Cortex of kidney (tissue), 1 donor: ENCODE measurements at places on chromosomes 5 and 9.

DNA sequence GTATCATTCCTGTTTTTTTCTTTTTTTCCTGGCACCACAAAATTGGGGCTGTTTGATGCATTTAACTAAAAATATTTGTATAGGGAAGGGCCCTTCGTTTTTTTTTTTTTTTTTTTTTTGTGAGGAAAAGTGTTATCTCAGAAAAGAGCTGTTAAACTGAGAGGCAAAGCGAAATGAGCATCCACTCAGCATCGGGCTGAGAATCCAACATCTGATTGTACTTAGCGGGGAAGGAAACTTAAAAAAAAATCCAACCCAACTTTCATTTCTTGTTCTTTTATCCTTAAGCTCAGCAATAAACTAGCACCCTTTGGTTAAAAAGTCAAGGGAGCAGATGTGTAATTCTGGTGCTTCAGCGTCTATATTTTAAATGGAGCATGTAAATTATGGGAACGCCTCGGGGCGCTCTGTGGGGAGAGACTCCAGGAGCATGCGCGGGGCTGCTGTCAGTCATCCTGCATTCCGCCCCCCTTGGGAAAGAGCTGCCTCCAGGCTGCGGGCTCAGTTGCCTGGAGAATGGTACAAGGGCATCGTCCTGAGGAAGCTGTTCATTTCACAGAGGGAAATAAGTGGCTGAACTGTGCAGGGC is 33.3 kb downstream of the DMRT2 start:
- DNase-seq, result no peak

DNA sequence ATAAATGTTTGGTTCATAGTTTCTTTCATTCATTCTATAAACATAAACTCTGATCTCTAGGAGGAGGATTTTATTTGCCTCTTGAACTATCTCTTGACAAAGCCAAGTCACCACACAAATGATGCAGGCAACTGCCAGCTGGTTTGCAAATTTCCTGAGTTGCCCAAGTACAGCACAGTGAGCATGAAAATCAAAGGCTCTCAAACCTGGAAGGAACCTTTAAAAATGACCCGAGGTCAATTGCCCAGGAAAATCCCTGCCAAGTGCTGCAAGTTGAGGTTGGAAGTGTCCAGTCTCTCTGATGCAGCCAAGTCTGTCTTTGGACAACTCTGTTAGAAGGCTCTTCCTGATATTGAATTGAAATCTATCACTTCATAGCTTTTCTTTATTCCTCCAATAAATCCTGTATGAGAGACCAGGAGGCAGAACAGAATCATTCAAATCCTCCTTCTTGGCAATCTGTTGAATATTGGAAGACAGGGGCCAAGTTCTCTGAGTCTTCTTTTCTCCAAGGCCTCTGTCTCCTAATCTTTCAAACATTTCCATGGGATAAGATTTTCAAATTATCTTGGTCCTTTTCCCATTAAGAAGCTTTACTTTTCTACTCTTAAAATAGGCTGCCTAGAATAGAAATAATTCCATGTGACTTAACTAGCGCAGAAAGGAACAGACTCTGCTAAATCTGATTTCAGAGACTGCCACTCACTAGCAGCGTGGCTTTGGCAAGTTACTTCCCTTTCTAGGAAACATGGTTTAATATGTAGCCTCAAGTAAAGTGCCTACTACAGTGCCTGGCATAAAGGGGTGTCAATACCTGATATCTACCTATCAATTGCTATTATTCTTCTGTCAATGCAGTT is 159.2 kb downstream of the SNX18 start:
- no peak for DNase-seq

DNA sequence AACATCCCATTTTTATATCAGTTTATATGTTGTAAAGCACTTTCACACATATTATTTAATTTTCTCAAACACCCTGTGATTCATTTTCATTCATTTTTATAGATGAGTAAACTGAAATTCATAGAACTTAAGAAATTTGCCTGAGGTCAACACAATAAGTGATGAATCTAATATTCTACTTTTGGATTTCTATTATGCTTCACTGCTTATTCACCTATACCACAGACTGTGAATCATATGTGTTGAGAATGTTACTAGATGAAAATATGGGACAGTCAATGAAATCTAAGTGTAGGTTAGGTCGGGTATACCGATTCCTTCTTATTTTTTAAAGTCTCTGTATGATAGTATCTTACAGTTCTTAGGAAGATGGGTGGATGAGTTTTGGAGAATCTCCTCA is 24.8 kb downstream of the CDC37L1 start:
- DNase-seq, result no peak

DNA sequence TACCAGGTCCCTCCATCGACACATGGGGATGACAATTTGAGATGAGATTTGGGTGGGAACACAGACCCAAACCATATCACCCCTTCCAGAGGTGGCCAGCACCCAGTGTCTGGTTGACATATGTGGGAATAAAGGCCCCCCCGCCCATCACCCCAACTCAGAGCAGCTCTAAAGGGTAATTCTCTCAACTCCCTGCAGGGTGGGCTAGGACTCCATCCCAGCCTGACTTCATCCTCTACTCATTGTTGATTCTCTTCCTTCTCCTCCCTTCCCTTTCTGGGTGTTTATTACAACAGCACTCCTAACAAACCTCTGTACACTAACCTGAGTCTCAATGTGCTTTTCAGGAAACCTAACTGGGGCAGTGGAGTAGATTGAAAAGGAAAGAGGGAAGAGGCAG is 339.9 kb downstream of the ACTL7B start:
- no peak for DNase-seq

GRCh38 chr9:130570208-130570607 is 9.2 kb upstream of the FUBP3 start:
- no peak for DNase-seq

- DNase-seq, result no peak
These were observed 20.8 kb downstream of the VCAN start for GRCh38 chr5:83492331-83492730.

DNA sequence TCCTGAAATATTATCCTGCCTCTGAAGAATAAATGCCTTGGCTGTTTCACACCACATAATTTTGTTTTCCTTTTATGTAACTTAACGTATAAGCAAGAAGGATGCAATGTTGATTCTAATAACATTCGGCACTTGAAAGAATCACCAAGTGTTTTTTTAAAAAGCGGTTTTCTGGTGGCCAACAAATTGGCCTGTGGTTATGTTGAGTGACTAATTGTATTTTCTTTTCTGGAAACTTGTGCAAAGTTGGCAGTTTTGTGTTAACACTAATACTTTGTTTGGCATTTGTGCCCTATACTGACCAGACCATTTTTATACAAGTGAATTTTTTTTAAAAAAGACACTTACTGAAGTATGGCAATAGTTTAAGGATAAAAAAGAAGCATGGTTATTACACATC is 452.7 kb downstream of the BNC2 start:
- DNase-seq, result no peak

GRCh38 chr9:14273696-14274121 is 40.2 kb downstream of the NFIB start:
- no peak for DNase-seq

DNA sequence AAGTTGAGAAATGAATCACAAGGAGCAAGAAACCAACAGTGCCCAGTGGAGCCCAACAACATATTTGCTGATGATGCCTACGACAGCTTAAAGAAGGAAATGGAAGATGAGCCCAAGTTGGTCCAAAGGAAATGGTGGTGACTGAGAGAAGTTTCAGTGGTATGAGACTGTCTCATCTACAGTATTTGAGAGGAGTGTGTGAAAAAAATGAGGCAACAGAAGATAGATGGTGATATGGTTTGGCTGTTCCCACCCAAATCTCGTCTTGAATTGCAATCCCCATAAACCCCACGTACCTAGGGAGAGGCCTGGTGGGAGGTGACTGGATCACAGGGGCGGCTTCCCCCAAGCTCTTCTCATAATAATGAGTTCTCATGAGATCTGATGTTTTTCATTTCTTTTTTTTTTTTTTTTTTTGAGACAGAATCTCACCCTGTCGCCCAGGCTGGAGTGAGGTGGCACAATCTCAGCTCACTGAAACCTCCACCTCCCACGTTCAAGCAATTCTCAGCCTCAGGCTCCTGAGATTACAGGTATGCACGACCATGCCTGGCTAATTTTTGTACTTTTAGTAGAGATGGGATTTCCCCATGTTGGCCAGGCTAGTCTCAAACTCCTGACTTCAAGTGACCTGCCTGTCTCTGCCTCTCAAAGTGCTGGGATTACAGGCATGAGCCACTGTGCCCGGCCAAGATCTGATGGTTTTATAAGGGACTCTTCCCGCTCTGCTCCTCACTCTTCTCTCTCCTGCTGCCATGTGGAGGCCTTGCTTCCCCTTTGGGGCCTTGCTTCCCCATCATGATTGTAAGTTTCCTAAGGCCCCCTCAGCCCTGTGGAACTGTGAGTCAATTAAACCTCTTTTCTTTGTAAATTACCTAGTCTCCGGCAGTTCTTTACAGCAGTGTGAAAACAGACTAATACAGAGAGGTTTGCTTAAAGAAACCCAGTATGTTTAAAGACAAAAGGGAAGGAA is 30.2 kb downstream of the EFCAB9 start:
- no peak for DNase-seq

GRCh38 chr5:12616093-12616492 is 711.8 kb upstream of the CTNND2 start:
- DNase-seq, result no peak

- DNase-seq, result no peak
These were observed 74.5 kb upstream of the APC start for GRCh38 chr5:112663146-112663545.

GRCh38 chr5:169828385-169828784 is 151.9 kb downstream of the INSYN2B start:
- DNase-seq, result no peak

GRCh38 chr9:35108461-35108860 is 5.5 kb upstream of the STOML2 start:
- DNase-seq, result no peak

- no peak for DNase-seq
These were observed 36.9 kb upstream of the IFNK start for GRCh38 chr9:27487128-27487640.

DNA sequence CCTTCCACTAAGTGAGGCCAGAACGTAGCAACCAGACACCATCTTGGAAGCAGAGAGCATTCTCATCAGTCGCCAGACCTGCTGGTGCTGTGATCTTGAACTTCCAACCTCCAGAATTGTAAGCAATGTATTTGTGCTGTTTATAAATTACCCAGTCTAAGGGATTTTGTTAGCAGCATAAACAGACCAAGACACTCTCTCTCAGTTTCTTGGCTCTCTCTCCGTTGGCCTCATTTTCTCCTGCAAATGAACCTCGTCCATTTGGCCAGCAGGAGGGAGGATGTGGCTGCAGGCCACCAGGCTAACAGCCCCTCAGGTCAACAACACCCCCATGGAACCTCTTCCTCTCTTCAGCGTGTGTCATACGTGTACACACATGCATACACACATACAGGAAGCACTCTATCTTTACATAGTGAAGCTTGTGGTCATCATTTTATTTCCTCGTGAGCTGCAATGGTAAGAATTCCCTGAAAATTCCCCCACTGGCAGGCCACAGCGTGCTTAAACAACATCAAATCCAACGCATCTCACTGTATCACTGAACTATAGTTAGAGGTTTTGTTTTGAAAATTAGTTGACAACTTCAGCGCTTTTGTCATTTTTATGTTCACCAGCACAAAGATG is 62.8 kb upstream of the PPP1R26 start:
- DNase-seq, result no peak

GRCh38 chr9:37583522-37584121 is 7.4 kb upstream of the FBXO10 start:
- DNase-seq, result no peak

- DNase-seq, result no peak
These were observed 33.8 kb upstream of the ACO1 start for GRCh38 chr9:32350682-32351081.

GRCh38 chr5:117271656-117272055 is 697.0 kb upstream of the SEMA6A start:
- no peak for DNase-seq

DNA sequence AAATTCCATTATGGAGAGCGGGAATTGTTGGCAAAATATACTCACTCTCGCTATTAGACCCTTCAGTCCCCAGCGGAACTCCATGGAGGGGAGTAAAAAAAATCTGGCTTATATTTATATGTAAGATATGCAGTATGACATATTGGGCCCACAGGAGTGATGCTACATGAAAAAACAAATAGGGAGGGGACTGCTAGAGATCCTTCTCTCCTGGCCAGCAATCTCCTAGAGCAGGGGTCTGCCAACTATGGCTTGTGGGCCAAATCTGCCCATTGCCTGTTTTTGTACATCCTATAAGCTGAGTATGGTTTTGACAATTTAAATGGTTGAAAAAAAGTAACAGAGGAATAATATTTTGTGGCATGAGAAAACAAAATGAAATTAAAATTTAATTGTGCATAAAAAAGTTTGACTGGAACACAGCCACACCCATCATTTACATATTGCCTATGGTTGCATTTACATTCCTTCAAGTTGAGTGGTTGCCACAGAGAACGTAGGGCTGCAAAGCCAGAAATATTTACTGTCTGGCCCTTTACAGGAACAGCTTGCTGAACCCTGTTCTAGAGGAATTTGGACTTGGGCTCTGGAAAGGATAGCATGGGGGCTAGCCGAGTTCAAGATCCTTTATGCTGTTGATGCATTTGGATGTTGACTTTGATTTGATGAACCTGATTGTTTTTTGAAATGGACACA is 197.3 kb upstream of the CLINT1 start:
- DNase-seq, result no peak

DNA sequence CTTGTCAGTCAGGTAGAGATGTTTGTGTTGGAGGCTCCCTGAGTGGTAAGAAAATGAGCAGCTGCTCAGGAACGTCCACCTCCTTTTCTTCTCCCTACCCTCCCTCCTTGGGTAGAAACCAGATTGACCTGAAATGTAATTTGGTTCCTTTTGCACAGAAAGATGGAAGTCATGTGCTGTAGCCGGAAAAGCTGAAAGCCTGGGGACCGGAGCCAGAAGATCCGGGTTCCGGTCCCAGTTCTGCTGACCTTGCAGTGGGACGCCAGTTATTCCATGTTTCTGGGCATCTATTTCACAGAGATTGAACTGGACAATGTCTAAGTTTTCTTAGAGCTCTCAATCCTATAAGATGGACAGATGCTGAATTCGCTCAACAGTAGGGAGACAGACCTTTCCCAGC is 40.1 kb downstream of the SLC36A1 start:
- no peak for DNase-seq

GRCh38 chr9:16293610-16294009 is 576.9 kb downstream of the BNC2 start:
- DNase-seq, result no peak

- no peak for DNase-seq
These were observed 3.2 kb downstream of the SNX30 start for GRCh38 chr9:112753725-112754124.

- no peak for DNase-seq
These were observed 224.7 kb downstream of the PIK3R1 start for GRCh38 chr5:68440245-68440644.

- DNase-seq, result no peak
These were observed 203.9 kb downstream of the RAB3C start for GRCh38 chr5:58786711-58787303.

DNA sequence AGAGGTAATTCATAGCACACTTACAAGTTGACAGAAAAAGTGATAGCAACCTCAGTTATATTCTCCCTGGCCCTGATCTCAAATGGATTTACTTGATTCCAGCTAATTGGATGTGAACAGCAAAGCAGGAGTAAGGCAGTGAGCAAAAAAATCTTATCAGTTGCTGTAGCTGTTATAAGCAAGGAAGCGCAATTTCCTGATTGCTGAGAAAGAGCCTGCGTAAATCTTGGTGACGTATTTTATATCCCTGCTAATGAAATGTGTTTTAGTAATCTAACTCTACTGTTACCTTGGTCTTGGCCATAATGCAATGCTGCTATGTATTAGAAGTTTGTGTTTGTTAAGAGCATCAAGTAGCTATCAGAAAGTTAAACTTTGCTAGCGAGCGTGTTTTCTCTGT is 661.2 kb upstream of the SEMA6A start:
- DNase-seq, result no peak

- no peak for DNase-seq
These were observed 342.5 kb upstream of the ACTBL2 start for GRCh38 chr5:57825031-57825686.
